ENCODE measurements at places on chromosomes 2 and 18. TPM values are rescaled to one million over a fixed set of nuclear protein-coding genes. Genes with fewer than 3 reads are reported as not detected.

The C2orf92 gene
- total RNA-seq = 7.8 TPM

The ADAM23 gene
- total RNA-seq = 0.14 TPM

The COL6A3 gene
- 1.7 TPM for total RNA-seq

The MEIS1 gene
- not detected for total RNA-seq

The GAL3ST2 gene
- total RNA-seq = 1.1 TPM

The WDR43 gene
- total RNA-seq = 90.0 TPM

The LYG2 gene
- not detected for total RNA-seq

The UBXN2A gene
- 17.7 TPM for total RNA-seq

The DOK6 gene
- total RNA-seq = not detected

The COPS9 gene
- 59.6 TPM for total RNA-seq

The ARL5A gene
- total RNA-seq = 18.8 TPM

The POTEC gene
- not detected for total RNA-seq

The PMAIP1 gene
- 96.2 TPM for total RNA-seq

The EFHD1 gene
- total RNA-seq = 0.92 TPM

The EFEMP1 gene
- total RNA-seq = not detected

The ABI2 gene
- total RNA-seq = 19.7 TPM

The TUBA3E gene
- not detected for total RNA-seq

The AGXT gene
- total RNA-seq = not detected

The CRYGC gene
- not detected for total RNA-seq

The OSR1 gene
- total RNA-seq = not detected

All from CD8-positive, alpha-beta T cell (primary cell).